ENCODE measurements at places on chromosomes 2 and 18. TPM values are rescaled to one million over a fixed set of nuclear protein-coding genes. Genes with fewer than 3 reads are reported as not detected.

Gene C2orf78
- total RNA-seq: 1.7 TPM

- DNase-seq: peak; percentile 40
These were observed 41.8 kb upstream of the TMEM178A start for GRCh38 chr2:39623917-39624316.

- no peak for DNase-seq
These were observed 88.3 kb upstream of the MBOAT2 start for GRCh38 chr2:9091811-9092210.

GRCh38 chr2:217784996-217785543 is 217.7 kb downstream of the TNS1 start:
- no peak for DNase-seq

DNA sequence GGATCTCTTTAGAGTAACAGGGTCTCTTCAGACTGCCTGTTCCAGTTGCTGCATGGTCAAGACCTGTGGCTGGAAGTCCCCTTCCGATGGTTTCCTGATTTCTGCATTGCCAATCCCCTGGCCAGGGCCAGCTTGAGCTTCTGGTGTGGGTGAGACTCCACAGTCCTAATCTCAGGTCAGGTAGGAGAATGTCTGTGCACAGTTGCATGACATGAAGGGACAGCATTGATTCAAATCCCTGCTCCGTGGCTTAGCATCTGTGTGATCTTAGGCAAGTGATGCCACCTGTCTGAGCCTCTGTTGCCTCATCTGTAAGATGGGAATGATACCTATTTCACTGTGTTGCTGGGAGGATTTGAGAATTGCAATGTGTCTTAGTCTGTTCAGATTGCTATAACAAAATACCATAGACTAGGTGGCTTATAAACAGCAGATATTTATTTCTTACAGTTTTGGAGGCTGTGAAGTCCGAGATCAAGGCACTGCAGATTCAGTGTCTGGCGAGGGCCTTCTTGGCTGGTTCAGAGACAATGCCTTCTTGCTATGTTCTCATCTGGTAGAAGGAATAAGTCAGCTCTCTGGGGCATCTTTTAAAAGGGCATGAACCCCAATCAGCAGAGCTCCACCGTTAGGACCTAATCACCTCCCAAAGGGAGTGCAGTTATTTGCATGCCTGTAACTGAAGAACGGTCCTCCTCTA is 66.2 kb downstream of the ATOH8 start:
- DNase-seq: no peak

Gene CHRND
- 1.7 TPM for total RNA-seq

Gene ACMSD
- total RNA-seq: 3.1 TPM

Gene COPS8
- 156 TPM for total RNA-seq

DNA sequence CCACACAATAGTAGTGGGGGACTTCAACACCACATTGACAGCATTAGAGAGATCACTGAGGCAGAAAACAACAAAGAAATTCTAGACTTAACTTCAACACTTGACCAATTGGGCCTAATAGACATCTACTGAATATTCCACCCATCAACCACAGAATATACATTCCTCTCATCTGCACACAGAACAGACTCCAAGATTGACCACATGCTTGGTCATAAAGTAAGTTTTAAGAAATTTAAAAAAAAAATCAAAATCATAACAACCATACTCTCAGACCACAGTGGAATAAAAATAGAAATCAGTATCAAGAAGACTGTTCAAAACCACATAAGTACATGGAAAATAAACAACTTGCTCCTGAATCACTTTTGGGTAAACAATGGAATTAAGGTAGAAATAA is 9.0 kb upstream of the FLACC1 start:
- no peak for DNase-seq

DNA sequence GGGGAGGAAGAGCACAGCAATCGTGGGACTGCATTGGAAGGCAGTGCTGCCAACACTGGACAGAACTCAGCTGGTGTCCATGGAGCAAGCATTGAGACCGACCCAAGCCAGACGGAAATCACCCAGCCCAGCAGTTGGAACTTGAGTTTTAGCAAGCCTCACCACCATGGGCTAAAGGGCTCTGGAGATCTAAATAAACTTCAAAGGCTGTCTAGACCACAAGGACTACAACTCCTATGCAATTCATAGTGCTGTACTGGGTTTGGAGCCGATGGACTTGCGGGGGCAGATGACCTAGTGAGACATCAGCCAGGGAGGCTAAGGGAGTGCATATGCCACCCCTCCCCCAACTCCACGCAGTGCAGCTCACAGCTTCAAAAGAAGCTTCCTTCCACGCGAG is 243.6 kb upstream of the SLC39A10 start:
- DNase-seq: no peak

Gene RESP18
- total RNA-seq: not detected

GRCh38 chr2:18545384-18545783 is 15.1 kb downstream of the RDH14 start:
- no peak for DNase-seq

GRCh38 chr18:57107140-57107832 is 39.6 kb upstream of the BOD1L2 start:
- DNase-seq: peak; percentile 34
